ENCODE measurements at places on chromosomes 1 and 21. TPM values are rescaled to one million over a fixed set of nuclear protein-coding genes. Genes with fewer than 3 reads are reported as not detected.
A peak's percentile ranks its signal among the peaks of the same experiment; 100 is the strongest.

The JAM2 gene
- 50.0 TPM for polyA plus RNA-seq

The AGBL4 gene
- 0.22 TPM for polyA plus RNA-seq

The NMNAT2 gene
- polyA plus RNA-seq: 0.85 TPM

The ADORA3 gene
- 1.2 TPM for polyA plus RNA-seq

The KIRREL1 gene
- polyA plus RNA-seq: 28.7 TPM

DNA sequence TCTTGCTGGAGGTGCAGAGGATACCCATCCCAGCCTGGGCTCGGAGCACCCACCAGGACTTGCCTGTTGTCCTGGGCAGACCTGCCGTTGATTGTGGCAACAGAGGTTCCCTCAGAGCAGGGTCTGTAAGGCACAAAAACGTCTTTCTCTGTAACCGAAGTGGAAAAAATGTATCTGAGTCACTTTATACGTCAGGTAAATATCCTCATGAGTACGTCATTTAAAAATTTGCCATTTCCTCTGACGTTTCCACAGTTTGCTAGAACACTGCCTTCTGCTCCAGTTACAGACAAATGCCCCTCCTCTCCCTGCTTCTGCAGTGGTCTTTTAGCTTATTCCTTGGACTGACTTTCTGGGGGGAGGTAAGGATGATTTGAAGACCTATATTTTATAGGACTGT is 326.8 kb downstream of the HHAT start:
- DNase-seq: no peak

DNA sequence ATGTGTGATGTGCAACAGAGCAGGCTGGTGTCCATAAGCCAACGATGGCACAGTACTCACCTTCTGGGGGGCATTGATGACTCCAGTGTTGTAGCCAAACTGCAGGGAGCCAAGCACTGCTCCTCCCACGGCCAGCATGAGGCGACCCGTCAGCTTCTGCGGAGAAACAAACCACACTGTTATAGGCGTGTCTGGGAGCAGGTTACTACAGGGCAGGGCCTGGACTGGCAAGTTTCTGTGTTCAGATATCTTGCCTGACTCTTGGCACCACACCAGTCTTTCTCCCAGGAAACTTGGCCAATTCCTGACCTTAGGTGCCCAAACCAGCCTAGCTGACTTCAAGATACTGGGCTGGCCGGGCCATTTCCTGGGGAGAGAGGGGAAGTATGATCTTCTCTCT is 15.5 kb downstream of the SLC2A1 start:
- DNase-seq: no peak

- peak; percentile 13 for DNase-seq
Observed at GRCh38 chr1:3821004-3821403, 24.7 kb upstream of the LRRC47 start.

DNA sequence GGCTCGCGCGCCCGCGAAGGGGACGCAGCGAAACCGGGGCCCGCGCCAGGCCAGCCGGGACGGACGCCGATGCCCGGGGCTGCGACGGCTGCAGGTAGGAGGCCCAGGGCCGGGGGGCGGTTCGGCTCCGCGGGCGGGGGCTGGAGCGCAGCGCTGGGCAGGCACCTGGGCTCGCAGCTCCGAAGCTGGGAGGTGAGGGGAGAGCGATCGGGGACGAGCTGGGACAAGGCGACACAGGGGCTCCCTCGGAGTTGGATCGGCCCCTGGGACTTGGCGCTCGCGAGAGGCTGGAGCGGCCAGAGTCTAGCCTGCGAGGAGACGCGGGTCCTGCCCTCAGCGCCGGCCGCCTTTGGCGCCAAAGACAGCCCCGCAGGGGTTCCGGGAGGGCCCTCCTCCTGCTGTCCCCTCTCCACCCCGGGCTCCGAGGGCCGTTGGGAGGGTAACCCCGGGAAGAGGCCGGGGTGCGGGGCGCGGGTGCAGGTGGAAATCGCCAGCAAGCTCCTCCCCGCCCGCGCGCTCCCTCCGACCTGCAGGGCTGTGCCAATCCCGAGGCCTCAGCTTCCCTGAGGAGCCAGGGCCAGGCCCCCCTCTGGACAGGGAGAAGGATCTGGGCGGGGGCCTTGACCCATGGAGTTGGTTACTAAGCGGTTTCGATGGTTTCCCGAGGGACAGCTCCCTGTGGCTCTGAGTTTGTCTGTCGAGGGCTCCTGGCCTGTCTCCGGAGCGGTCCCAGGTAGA is 401 bp downstream of the TP73 start:
- no peak for DNase-seq

- DNase-seq: no peak
Observed at GRCh38 chr1:205770618-205771017, 4.7 kb downstream of the RAB29 start.

DNA sequence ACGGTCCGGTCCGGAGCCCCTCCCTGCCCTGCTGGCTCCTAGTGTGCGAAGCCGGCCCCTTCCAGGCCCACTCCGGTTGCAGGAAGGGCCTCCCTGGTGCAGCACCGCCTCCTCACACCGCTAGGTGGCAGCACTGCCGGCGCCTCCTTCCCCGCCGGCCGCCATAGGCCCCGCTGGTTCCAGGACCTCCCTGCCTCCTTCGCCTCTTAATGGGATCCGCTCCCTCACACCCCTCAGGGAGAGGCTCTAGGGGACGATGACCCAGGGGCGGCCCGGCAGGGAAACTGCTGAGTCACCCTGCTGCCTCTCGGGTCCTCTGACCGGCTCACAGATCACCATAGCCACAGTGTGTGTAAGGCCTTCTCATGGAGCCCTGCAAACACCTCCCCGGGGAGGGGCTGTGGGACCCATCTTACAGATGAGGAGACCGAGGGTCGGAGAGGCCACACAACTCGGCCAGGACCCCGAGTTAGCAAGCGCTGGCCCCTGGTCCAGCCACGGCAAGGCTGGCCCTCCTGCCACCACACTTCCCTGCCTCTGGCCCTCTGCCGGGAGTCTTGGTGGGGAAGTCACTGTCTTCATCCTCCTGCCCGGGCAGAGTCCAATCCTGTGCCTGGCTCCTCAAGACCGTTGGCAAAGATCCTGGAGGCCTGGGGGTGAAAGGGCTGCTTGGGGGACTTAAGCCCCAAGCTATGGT is 1.6 kb upstream of the AJAP1 start:
- DNase-seq: no peak

DNA sequence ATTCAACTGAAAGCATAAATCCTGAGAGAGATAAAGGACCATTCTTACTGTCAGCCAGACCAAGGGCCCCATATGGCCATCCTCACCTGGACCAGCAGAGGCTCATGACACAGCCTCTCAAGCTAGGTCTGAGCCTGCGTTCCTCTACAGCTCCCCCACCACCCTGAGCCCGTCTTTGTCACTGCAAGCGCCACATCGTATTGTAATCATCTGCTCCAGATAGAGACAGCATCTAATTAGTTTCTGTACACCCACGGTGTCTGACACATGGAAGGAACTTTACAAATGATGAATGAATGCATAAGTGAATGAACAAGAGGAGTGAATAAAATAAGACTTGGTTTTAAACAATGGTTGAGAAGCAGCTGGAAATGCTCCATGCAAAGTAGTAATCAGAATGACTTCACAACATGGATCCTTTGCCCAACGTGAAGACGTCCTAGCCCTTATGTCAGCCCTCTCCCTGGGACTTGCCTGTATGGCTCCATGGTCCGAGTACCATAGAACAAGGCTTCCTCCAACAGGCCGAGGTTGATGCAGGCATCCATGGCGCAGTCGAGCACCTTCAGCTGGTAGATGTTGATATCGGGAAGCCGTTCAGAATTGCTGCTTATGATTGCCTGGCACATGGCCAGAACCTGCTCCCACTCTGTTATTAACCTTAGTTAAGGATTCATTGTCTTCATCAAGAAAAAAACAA is 648.9 kb downstream of the SMYD3 start:
- DNase-seq: no peak

DNA sequence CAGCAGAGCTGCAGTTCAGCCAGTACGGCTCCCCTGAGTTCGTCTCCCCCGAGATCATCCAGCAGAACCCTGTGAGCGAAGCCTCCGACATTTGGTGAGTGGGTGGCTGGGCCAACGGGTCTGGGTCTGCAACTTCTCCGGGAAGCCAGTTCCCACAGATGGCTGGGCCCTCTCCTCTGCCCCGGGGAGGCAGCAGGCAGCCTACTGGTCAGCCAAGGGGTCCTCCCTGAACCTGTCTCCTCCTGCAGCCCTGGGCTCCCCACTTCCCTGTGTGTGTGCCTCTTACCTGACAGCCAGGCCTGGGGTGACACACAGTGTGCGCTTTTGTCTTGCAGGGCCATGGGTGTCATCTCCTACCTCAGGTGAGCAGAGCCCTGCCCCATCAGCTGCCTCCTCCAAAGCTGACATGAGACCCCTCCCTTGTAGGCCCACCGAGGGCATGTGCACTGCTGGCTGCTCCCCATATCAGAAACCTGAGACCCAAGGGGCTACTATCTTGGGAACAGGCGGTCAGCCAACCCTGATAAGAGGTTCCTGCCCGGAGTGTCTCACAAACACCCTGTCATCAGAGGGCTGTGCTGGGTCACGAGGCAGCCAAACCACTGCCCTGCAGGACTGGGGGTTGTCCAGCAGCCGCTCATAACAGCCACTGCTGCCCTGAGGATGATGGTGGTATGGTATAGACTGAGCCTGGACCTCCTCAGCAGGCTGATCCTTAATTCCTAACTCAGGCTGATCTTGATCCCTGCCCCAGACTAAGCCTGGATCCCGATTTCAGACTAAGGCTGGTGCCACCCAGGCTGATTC is 37.6 kb downstream of the TRIM11 start:
- no peak for DNase-seq

DNA sequence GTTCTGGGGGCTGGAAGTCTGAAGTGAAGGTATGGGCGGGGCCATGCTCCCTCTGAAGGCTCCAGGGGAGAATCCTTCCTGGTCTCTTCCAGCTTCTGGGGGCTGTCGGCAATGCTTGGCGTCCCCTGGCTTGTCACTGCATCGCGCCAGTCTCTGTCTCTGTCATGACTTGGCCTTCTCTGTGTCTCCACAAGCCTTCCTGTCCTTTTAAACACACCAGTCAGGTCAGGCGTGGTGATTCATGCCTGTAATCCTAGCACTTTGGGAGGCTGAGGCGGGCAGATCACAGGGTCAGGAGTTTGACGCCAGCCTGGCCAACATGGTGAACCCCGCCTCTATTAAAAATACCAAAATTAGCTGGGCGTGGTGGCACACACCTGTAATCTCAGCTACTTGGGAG is 125.3 kb downstream of the ACTL8 start:
- no peak for DNase-seq

DNA sequence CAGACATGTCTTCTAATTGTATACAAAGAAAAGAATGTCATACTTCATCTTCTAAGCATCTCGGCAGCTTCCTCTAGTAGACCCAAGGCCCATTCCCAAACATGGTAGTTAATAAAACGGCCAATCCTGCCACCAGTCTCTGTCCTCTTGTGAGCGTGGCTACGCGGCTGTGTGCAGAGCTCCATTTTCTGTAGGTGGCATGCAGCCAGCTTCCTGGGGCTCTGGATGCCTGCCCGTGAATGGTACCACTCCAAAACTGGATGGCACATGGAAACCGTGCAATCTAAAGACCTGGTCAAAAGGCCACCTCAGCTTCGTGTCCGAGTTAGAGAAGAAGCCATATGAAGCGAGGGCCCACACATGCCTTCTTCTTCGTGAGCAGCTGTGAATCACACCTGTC is 110.7 kb downstream of the SIPA1L2 start:
- no peak for DNase-seq

DNA sequence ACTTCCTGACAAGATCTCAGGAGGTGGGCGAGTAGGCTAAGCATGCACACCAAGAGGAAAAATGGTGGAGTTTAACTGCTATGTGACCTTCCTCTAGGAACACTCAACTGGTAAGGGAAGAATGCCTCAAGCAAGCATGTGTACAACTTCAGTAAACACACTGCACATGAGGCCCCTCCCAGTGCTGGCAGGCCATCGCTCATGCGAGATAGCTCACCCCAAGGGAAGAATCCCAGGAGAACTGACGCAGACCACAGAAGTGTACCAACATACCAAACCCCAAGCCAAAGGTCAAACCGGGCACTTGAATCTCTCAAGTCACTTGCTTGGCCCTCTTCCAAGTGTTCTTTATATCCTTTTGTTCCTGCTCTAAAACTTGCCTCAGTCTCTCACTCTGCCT is 40.5 kb upstream of the GALNT2 start:
- DNase-seq: no peak
